ENCODE measurements at places on chromosomes 1 and 21. TPM values are rescaled to one million over a fixed set of nuclear protein-coding genes. Genes with fewer than 3 reads are reported as not detected.

Gene COL8A2
- total RNA-seq = 0.07 TPM

Gene EPHA10
- total RNA-seq = 0.04 TPM

Gene ARHGEF16
- total RNA-seq = not detected

Gene TEDDM1
- not detected for total RNA-seq

Measured in CD8-positive, alpha-beta memory T cell (primary cell).